ENCODE measurements at places on chromosomes 5 and 9.

DNA sequence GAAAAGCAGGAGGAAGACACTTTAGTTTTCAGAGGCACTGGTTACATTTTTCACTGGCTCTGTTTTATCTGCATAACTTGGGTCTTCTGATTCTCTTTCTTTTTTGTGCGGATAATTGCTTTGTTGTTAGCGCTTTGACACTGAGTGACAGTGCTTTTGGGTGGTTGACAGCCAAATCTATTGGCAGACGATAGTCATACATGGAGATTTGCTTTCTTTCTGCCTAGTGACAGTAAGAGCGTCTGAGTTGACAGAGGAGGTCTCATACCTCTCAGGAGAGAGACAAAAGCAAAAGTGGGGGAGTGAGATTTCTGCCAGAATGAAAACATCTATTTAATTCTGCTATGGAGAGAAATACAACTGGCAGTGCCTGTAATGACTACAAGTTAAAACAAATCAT lies 2278.0 kb upstream of the WWC1 start:
- DNase-seq, result no peak

DNA sequence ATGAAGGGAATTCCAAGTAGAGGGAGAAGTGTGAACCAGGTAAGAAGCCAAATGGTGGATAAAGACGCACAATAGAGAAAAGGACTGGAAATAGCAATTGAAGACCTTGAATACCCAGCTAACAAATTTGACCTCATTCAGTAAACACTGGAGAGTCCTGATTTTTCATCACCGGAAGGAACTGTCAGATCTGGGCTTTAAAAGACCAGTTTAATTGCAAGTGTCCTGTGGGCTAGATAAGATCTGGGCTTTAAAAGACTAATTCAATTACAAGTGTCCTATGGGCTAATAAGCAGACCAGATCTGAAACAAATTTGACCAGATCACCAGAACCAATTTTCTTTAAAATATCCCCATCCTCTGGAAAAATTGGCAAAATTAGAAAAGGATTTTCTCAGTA lies 380.0 kb downstream of the ACTL7B start:
- no peak for DNase-seq

- no peak for DNase-seq
Measured at GRCh38 chr5:72107901-72108201, 576 bp downstream of the MAP1B start.

DNA sequence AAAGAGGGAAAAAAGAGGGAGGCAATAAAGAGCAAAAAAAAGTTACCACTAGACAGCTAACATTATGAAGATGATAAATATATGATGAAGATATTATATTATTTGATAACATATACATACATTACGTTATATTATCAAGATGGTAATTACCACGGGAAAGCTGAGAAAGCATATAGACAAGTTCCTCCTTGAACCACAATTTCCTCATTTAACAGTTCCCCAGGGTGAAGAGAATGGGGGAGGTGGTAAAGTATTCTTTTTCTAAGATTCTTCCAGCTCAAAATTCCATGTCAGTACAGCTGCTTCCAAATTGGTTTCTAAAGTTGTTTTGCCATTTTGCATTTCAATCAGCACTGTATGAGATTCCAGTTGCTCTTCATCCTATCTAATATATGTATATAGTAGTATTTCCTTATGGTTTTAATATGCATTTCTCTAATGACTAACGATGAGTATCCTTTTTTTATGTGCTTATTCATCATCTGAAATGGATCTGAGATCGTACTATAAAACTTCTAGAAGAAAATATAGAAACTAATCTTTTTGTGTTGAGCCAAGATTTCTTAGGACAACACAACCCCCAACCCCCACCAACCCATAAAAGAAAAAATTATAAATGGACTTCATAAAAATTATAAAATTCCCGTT lies 49.5 kb upstream of the C9orf72 start:
- no peak for DNase-seq

- no peak for DNase-seq
Measured at GRCh38 chr5:122523776-122524175, 211.7 kb downstream of the SNCAIP start.

DNA sequence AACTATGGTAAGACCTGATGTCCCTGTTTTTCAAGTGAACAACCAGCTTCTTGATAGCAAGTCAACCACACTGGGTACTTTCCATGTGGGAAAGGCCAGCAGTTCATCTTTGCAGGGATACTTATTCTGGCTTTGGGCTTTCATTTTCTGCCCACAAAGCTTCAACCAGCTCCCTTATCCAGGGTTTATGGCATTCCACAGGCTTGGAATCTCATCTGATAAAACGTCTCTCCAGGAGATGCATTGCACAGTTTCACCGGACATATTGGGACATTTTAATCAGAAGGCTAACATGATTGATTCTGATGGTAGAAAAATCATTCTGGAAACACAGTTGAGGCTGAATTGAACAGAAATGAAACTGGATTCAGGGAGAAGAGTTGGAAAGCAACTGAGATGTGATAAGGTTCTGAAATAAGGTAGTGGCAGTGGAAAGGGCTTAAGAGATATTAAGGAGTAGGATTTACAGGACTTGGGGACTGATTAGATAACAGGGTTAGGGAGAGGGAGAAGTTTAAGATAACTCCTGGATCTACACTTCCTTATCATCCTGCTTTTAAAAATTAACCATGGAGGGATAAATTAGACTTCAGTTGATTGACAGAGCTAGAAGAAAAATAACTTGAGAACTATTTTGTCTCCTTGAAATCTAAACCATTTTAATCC lies 195.8 kb upstream of the FBXL7 start:
- no peak for DNase-seq

- no peak for DNase-seq
Measured at GRCh38 chr5:66560371-66560770, 35.8 kb upstream of the MAST4 start.

GRCh38 chr5:40939753-40940152 lies 30.5 kb downstream of the C7 start:
- no peak for DNase-seq

DNA sequence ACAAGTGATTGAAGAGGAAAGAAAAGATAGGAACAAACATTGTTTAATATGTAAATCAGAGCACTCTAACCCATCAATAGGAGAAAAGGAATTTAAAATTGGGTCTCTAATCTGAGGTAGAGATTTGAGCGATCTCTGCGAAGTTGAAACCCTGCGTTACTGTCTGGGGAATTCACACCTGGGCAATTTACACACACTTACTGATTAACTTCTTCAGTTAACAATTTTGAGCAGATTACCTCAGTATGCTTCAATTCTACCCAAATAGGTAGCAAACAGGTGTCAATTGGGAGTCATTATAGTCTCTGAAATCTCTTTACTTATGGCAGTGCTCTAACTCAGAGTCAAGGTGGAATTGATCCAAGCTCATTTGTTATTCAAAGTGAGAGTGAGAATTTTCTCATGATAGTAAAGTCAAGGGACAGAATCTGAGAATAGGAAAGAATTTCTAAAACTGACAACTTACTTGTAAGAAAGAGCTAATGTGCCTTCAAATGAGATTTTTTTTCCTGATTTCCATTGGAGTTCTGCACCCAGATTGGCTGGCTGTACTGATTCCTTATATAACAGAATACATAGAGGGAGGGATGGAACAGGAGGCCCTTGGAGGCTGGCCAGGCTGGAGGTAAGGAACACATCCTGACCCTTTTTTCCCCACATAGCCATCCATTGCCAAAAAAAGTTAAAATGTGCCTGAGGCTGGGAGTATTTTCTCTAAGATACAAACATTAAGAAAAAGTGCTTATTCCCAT lies 27.1 kb upstream of the IFNA14 start:
- DNase-seq, result no peak

- no peak for DNase-seq
Measured at GRCh38 chr9:130635306-130635705, 29.1 kb upstream of the PRDM12 start.

DNA sequence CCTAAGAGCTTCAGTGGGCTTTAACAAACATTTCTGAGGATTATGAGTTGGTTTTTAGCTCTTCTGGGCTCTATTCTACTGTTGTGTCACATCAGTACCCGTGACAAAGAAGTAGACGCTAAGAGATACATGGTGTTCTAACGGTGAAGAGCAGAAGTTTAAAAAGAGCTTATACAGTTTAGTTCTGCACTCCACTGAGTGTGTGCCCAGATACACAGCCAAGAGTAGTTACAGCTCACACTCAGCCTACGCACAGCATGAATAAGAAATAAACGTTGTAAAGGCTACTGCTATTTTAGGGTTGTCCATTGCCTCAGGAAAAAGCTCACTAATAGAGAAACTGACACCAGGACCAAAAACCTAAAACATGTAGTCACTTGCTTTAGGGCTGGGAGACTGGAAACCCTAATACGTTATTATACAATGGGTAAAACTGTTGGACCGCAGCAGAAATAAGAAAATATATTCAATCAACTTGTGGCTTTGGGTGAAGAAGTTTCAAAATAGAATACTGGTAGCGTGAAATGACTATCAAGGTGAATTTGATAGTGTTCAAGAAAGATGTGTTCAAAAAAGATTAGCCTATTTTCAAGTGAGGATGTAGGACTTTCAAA lies 34.7 kb downstream of the PSIP1 start:
- DNase-seq, result no peak

DNA sequence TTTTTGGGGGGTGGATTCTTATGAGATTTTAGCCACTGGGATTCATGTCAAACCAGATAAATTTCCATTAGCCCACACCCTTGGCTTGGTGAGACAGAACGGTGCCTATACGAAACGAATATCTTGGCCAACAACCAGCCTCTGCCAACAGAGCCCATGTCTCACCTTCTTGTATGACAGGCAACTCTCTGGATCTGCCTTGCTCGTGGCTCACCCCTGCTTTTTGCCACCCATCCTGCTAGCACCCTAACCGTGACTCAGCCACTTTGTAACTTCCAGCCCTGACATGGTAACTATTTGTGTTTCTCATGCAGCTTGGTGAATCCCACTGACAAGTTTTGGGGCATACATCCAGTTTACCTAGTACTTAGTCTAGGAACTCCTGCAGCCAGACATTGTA lies 457.0 kb downstream of the SPATA31D1 start:
- DNase-seq, result no peak

Measured in left renal pelvis (tissue), 4 donors.